ENCODE measurements at places on chromosomes 1 and 21.

DNA sequence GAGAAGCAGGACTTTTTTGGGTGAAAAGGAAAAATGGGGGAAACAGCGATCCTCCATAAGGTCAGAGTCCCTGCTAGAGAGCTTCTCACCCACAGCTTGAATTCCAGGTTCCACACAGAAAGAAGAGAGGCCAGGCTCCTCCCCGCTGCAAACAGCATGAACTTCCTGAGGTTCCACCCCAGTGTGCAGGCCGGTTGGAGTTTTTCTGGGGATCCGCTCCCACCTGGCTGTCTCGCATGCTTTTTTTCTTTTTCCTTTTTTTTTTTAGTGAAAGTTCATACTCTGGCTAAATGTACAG, 595.1 kb upstream of the ZP4 start:
- DNase-seq, result no peak

- DNase-seq, result no peak
Observed at GRCh38 chr1:60010690-60011089, 62.9 kb downstream of the C1orf87 start.

DNA sequence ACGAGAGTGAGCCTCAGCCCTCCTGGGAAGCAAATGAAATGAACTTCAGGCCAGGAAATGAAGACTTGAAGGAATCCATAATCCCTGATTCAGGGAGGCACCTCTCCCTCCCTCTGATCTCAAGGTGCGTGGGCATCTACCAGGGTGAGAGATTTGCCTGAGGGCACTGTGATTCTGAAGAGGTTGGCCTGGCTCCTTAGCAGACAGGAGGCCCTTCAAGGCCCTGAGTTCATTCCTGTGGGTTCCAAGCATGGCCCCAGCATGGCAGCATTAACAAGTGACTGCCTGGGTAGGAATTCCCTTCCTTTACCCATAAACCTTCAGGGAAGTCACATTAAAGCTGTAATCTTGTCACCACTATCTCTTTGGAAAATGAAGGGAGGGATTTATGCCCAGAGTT, 29.8 kb upstream of the IFNGR2 start:
- DNase-seq, result no peak

DNA sequence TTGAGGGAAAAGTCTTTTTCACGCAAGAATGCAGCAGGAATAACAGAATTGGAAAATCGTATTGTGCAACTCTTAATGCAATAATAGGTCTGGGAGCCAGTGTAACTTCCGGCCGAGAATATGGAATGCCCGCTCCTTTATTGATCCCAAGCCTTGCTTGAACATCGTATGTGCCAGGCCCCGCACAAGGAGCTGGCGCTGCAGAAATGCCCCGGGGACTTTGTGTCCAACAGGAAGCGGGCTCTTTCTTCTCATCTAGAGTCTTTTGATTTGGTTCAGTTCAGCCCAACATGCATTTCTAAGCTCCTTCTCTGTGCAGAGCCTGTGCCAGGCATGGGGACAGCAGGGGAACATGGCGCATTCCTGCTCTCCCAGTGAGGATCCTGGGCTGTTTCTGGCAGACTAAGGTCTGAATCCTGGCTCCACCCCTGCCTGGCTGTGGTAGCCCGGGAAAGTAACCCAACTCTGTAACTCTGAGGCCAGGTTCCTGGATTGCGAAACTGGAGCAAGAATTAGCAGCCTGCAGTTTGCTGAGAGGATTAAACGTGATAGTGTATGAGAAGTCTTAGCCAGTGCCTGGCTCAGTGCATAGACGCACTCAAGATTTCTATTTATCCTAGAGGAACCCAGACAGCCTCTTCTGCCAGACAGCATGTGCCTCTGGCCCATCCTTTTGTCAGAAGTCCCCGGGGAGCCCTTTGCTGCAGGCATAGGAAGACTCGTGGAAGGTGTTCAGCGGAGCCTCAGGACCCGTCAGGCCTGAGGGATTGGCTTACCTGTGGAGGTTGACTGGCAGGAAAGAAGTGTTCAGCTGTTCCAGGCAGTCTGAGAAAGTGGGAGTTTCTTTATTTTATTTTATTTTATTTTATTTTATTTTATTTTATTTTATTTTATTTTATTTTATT, 987 bp upstream of the CDCP2 start:
- no peak for DNase-seq

- no peak for DNase-seq
Observed at GRCh38 chr1:26578167-26578566, 48.6 kb downstream of the RPS6KA1 start.

GRCh38 chr1:205663286-205663936, 16.9 kb downstream of the SLC45A3 start:
- no peak for DNase-seq

GRCh38 chr21:38500073-38500472, 1.8 kb upstream of the ERG start:
- no peak for DNase-seq

All from NCI-H1694 treated with DMSO at 0.1 percent for 48 hours (cell line).